ENCODE measurements at places on chromosomes 11 and 22. TPM values are rescaled to one million over a fixed set of nuclear protein-coding genes. Genes with fewer than 3 reads are reported as not detected.

DNA sequence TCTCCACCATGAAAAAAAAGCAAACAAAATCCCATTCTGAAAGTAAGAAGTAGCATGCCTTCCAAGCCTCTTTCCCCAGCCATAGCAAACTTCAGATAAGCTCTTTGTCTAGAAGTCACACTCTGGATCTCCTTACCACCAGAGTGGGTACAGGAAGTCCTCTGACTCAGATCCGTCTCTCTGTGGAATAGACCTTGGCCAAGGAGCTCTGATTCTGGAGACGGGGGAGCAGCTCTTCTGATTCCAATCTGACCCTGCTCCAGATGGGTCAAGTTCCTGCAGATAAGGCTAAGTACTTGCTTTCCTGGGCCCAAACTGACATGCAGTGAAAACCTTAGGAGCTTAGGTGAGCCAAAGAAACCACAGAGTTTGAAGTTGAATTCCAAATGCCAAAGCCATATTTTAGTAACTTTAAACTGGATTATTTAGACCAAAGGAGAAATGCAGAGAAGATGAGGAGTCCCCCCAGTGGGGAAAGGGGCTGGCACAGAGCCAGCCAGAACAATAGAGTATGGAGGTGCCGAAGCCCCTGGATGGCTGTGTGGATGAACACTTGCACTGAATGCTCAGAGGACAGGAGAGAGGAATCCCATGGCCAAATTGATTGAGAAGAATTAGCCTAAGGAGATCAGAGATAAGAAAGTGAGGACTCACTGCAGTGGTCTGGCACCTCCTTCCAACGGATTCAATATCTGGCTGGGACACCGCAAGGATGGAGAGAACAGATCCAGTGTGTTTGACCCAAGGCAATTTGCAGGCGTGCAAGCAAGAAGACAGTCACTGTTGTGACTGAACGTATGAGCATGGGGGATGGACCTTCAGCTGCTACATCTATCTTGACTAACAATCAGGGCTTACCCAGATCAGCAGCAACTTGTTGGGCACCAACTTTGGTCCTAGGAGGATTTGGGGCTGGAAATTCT lies 54.9 kb downstream of the ENDOD1 start:
- no peaks in the 10 kb centered on the region for H3K27me3 ChIP-seq
- no peak for DNase-seq
- no peak overlapping the region for H3K4me3 ChIP-seq
- no peak overlapping the region for H3K27ac ChIP-seq
- H3K4me1 ChIP-seq, result peaks cover 4% of the 10 kb centered on the region
- no peaks in the 10 kb centered on the region for H3K36me3 ChIP-seq

- H3K36me3 ChIP-seq, result no peaks in the 10 kb centered on the region
- no peak for DNase-seq
- no peaks in the 10 kb centered on the region for H3K27me3 ChIP-seq
- H3K4me3 ChIP-seq, result no peak overlapping the region
- H3K4me1 ChIP-seq, result no peaks in the 10 kb centered on the region
Observed at GRCh38 chr11:12950670-12951069, 58.4 kb upstream of the RASSF10 start.

DNA sequence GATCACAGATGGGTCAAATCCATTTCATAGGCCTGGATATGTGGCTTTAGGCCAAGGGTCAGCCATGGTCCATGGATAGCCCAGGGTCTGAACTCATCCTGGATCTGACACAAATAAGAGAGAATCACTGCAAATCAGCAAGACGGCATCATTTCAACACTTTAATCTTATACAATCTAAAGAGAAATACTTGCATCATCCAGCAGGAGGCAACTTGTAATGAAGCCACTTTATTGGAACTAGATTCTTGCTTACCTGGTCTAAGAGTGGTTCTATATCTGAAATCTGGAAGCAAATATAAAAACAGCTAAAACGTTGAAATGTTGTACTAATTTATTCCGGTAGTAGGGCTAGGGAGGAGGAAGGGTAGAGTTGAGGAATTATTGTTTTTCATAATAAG lies 870.1 kb downstream of the JRKL start:
- no peak overlapping the region for H3K4me3 ChIP-seq
- no peaks in the 10 kb centered on the region for H3K27me3 ChIP-seq
- DNase-seq, result no peak

DNA sequence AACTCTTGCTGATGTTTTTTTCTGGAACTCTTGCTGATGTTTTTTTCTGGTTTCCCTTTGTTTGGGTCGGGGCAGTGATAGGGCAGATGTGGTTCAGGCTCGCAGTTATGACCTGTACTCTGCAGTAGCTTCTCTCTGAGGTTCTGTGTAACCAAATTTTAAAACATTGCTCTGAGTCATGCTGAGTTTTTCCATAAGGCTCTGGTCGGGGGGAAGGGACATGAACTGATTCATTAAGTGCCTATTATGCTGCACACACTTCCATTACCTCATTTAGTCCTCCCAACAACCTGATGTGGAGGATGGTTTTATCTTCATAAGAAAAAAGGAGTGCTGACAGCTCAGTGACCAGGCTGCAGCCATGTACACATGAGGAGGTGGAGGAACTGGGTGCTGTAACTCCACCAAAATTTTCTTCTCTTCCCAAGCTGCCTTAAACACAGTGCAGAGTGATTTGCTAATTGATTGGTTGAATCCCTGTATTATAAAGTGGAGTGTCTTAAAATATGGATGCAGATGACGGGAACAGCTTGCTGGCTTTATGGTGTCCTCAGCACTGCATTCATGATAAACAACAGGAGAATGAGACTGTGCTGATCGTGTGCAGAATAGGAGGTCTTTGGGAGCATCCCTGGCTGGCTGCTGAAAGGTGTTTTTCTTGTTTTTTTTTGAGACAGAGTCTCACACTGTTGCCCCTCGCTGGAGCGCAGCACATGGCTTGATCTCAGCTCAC lies 19.1 kb downstream of the TNRC6B start:
- no peak overlapping the region for H3K4me3 ChIP-seq
- H3K27ac ChIP-seq, result peak overlapping the region; percentile 49
- H3K36me3 ChIP-seq, result no peaks in the 10 kb centered on the region

DNA sequence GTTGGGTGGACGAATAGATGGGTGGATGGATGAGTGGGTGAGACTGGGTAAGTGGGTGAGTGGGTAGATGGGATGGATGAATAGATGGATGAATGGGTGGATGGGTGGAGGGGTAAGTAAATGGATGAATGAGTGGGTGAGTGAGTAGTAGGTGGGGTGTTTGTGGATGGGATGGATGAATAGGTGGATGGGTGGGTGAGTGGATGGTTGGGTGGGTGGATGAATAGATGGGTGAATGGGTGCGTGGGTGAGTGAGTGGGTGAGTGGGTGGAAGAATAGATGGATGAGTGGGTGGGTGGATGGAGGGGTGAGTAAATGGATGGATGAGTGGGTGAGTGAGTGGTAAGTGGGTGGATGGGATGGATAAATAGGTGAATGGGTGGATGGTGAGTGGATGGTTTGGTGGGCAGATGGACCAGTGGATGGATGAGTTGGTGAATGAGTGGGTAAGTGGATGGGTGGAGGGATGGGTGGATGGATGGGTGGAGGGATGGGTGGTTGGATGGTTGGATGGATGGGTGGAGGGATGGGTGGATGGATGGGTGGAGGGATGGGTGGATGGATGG lies 12.6 kb downstream of the IGF2 start:
- H3K4me1 ChIP-seq, result no peaks in the 10 kb centered on the region
- H3K27ac ChIP-seq, result no peak overlapping the region
- no peak for DNase-seq
- H3K27me3 ChIP-seq, result peaks cover 5% of the 10 kb centered on the region
- H3K4me3 ChIP-seq, result no peak overlapping the region

DNA sequence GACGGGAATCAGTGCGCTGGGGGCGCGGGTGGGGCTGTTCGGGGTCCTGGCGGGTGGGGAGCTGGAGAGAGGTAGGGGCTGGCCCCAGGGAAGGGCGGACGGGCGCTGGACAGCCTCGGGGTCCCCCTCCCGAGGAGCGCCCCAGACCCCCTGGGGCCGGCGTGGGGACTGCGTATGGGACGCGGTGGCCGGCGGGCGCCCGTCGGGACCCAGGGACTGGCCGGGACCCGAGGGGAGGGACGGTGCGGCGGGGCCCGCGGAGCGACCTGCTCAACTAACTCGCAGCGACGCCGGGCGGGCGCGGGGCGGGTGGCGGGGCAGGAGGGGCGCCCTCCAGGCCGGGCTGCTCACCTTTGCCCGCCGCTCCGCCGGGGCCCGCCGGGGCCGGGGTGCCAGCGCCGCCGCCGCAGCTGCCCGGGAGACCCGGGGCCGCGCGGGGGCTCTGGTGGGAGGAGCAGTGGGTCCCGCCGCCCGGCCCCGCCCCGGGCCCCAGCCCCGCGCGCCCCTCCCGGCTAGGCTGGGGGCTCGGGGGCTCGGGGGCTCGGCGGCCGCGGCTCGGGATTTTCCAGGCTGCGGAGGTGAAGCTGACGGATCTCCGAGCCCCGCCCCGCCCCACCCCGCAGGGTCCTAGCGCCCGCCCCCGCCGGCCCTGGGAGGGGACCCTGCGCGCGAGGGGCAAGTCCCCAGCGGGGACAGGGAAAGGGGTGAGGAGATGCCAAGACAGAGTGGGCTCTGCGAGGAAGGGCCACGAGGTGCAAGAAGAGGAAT lies 12.3 kb downstream of the STARD10 start:
- H3K36me3 ChIP-seq, result no peaks in the 10 kb centered on the region
- DNase-seq, result no peak
- H3K27me3 ChIP-seq, result no peaks in the 10 kb centered on the region
- peaks cover 37% of the 10 kb centered on the region for H3K4me1 ChIP-seq

ZNHIT2 gene
- 0.48 TPM for polyA plus RNA-seq

SRRD gene
- polyA plus RNA-seq, result 18.2 TPM

MS4A3 gene
- polyA plus RNA-seq, result not detected

FOSL1 gene
- polyA plus RNA-seq, result 12.7 TPM

PTDSS2 gene
- polyA plus RNA-seq, result 53.7 TPM

OR52E2 gene
- not detected for polyA plus RNA-seq

All from adrenal gland (tissue), 19 donors.